ENCODE measurements at places on chromosomes 3 and 15.

DNA sequence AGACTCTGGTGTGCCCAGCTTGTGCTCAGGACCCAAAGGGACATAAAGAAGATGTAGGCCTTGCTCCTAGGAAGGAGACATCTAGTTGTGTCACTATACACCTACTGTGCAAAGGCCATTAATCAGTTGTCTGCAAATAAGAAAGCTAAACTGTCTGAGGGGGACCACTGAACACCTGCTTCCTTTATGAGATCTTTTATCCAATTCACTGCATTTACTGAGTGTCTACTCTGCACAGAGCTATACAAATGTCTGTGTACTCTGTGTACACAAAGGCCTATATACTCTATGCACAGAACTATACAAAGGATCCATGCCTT, 124.8 kb downstream of the CTNNB1 start:
- no peak for DNase-seq

DNA sequence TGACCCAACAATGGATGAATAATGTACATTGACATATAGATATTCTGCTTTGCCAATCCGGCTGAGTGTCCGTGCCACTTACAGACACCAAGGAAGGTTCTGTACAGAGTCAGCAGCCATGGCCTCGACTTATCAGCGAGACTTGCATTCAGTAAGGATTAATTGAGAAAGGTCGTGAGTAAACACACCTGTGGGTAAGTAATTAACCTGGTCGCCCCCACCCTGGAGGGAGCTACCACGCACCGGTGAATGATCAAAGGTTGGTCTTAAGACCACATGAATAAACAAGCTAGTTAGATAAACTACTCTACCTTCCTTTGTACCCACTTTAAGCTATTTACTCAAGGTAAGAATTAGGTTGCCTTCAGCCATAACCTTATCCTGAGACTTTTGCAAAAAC, 66.5 kb upstream of the MFGE8 start:
- DNase-seq: no peak

GRCh38 chr3:23824699-23825444, 19.1 kb downstream of the UBE2E1 start:
- no peak for DNase-seq

- no peak for DNase-seq
These were observed 184.0 kb downstream of the GOLGA6L6 start for GRCh38 chr15:20357481-20358065.

DNA sequence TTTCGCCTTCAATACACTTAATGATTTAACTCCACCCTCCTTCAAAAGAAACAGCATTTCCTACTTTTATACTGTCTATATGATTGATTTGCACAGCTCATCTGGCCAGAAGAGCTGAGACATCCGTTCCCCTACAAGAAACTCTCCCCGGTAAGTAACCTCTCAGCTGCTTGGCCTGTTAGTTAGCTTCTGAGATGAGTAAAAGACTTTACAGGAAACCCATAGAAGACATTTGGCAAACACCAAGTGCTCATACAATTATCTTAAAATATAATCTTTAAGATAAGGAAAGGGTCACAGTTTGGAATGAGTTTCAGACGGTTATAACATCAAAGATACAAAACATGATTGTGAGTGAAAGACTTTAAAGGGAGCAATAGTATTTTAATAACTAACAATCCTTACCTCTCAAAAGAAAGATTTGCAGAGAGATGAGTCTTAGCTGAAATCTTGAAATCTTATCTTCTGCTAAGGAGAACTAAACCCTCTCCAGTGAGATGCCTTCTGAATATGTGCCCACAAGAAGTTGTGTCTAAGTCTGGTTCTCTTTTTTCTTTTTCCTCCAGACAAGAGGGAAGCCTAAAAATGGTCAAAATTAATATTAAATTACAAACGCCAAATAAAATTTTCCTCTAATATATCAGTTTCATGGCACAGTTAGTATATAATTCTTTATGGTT, at the start of gene CCR5:
CCR5 (plus strand) TSS at position 108 of the 680 bp plus-strand sequence. CDS start 1,957 bp downstream, outside the sequence.
- DNase-seq: no peak

DNA sequence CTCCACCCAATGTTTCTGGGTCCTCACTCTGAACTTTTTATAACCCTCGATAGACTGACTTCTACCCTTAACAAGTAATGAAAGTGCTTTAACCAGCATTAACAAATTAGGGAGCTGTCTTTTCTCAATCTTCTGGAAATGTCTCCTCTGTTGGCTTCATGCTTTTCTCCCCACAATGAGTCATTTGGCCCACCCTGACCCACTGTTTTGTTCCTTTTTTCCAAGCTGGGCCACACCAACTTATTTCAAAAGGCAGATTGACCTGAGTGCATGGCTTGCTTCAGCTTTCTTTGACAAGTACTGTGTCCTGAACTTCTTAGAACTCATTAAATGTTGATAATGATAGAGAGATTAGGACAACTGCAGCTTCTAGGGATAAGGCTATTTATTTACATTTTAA, 199.6 kb upstream of the SEMA6D start:
- no peak for DNase-seq

- no peak for DNase-seq
These were observed 33.4 kb upstream of the INSYN1 start for GRCh38 chr15:73786538-73786937.

GRCh38 chr3:69420781-69421520, 35.1 kb upstream of the FRMD4B start:
- DNase-seq: no peak

- DNase-seq: no peak
These were observed 45.7 kb upstream of the NLGN1 start for GRCh38 chr3:173351886-173352285.

GRCh38 chr3:171028025-171028778, 1.7 kb upstream of the SLC2A2 start:
- DNase-seq: no peak

GRCh38 chr3:194577986-194578905, 55.0 kb downstream of the TMEM44 start:
- DNase-seq: no peak

Data from esophagus squamous epithelium (tissue), 5 donors.